HS-27A (cell line): ENCODE measurements at places on chromosomes 11 and 22.

DNA sequence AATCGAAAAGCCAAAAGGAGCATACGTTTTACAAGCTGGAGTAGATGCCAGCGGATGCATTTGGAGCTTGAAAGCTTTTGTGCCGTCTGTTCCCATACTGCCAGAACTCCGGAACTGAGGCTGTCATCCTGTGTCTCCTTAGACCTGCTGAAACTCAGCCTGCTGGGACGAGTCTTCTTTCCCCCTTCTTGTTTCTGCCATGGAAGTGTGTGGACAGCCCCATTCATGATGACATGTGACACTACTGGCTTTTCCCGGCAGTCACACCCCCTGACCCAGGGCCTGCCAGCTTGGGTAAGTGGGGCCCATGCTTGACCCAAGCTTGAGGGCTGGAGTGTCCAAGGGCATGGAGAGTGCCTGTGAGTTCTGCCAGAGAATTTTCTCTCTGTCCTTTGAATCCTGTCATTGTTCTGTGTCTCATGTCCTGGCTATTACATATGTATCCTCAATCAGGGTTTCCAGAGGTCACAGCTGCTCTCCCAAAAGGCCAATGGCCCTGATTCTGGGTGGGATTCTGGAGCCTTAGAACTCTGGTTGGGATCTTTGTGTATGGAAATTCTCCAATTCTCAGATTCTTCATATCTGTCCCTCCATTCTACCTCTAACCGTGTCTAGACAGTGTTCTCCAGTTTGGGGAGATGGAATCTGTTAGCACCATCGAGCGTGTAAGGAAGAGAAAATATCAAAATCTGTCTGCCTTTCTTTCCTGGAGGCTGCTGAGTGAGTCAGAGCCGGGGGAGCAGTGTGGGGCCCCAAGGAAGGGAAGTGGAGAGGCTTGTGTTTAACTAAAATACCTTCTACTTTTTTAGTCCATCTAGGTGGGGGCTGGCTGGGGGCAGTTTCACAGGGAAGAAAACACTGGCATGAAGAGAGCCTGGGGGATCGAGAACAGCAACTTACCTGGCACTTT is 73.2 kb downstream of the KIAA1671 start:
- no peak for DNase-seq

DNA sequence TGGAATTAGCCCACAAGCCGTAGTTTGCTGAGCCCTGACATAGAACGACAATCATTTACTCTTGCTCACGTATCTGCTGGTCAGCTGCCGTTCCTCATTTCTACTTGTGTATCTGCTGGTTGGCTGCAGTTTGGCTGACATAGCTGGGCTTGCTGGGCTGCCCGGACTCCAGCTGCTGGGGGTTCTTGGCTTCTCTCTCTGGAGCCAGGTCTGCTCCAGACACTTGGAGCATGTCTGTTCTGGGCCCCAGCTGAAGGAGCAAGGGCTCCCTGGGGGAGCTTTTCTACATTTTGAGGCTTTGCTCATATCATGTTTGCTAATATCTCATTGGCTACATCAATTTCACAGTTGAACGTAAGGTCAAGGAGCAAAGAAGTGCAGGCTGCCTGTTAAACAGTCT is 47.3 kb downstream of the PRDM11 start:
- no peak for DNase-seq

DNA sequence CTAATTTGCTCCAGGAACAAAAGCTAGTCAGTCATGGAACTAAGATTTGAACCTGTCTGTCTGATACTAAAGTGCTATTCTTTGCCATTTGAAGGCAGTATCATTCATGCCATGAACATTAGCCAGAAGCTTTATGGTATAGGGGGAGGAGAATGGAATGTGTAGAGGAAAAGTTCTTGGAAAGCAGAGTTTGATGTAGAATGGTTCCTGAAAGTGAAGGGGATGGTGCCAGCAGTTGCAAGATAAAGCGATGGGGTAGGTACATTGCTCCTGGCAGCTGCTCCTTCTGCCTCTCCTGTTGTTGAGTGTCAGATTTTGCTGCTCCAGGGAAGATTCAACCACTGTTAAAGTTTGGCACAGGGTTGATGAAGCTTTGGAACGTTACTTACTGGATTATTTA is 53.4 kb downstream of the ARHGAP42 start:
- DNase-seq: no peak

DNA sequence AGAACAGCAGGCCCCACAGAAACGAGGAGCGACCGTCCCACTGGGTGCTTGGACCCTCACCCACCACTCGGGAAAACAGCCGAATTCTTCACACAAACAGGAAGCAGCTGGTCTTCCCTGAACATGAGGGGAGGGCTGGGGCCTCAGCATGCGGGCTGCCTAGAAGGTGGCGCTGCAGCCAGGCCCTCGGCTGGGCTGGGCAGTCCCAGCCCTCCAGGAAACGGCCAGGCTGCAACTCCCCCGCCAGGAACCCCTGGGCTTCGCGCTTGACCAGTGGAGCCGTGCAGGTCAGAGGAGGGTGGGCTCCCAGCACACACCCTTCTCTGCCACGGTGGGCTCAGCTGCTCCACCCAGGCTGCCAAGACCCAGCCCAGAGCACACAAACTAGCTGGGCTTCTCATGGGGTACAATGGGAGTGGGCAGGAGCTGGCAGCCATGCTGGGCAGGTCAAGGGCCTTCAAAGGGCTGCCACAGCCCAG is 29.6 kb downstream of the IGF2 start:
- DNase-seq: no peak

GRCh38 chr11:61486779-61487178 is 21.8 kb upstream of the LRRC10B start:
- DNase-seq: no peak

- no peak for DNase-seq
Observed at GRCh38 chr11:9516113-9516512, 55.3 kb downstream of the ZNF143 start.

GRCh38 chr11:12090761-12091258 is 19.6 kb upstream of the MICAL2 start:
- no peak for DNase-seq

DNA sequence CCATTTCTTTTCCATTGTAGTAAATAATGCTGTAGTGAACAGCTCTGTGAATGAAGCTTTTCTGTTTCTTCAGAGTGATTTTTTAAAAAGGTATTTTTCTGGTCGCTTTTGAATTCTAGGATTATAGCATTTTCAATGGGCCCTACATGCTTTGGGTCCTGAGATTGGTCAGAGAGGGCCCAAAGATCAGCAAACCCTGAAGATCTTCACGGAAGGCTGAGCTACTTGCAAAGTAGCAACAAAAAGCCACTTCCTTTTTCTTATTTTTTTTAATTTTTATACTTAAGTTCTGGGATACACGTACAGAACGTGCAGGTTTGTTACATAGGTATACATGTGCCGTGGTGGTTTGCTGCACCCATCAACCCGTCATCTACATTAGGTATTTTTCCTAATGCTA is 200.5 kb downstream of the FAT3 start:
- DNase-seq: no peak

- no peak for DNase-seq
Observed at GRCh38 chr11:81345609-81346008, 1388.1 kb downstream of the FAM181B start.

- no peak for DNase-seq
Observed at GRCh38 chr11:128496692-128497060, 90.7 kb downstream of the ETS1 start.

- no peak for DNase-seq
Observed at GRCh38 chr11:86537541-86538222, 134.7 kb downstream of the ME3 start.

DNA sequence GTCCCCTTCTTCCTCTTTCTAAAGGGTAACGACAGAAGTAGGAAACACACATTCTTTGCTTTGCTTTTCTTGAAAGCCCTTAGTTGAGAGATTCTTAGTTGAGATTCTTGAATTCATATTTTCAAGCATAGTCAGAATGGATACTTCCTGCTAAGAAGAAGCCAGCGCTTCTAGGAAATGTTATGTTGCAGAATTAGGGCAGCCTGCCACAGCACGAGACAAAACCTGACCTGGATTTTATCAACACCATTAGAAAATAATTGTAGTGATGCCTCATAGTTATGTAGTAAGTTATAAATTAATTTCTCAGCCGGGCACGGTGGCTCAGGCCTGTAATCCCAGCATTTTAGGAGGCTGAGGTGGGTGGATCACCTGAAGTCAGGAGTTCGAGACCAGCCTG is 37.9 kb upstream of the NUP160 start:
- DNase-seq: no peak

- no peak for DNase-seq
Observed at GRCh38 chr11:35838071-35838470, 105.8 kb upstream of the LDLRAD3 start.

DNA sequence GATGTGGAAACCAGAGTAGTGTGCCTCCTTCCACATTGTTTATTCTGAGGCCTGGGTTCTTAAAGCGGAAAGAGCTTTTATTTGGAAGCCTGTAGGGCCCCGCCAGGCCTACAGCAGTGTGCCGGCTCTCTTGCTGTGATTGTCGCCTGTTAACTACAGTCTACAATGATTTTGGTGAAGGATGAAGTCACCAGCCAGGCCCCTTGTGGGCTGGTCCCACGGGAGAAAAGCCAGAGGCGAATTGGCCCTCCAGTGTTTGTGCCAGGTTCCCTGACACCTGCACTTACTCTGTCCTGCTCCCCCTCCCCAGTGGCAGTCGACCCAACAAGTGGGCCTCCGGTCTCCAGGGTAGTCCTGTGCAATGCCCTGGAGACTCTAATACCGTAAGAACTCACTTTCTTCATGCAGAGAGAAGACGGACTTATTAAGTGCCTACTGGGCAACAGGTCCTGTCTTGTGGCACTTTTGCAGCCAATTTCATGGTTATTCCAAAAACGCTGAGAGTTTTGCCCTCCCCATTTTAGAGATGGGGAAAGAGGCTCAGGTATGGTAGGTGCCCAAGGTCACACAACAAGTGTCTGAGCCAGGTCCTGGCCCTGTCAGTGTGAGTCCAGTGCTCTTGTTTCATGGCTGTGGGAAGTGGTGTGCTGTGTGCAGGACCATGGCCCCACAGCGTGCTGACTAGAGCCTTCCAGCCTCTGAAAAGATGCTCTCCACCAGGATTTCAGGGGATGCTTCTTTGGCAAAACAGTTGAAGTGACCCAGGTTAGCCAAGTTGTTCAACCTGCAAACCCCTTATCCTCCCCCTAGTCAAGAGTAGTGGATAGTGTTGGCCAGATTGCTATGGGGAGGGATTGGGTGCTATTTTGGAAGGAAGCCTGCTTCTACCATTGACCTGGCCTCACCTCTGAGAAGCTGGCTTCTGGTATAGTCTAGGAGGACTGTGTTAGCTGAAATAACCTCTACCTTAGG is 1.4 kb downstream of the MICAL2 start:
- DNase-seq: no peak

DNA sequence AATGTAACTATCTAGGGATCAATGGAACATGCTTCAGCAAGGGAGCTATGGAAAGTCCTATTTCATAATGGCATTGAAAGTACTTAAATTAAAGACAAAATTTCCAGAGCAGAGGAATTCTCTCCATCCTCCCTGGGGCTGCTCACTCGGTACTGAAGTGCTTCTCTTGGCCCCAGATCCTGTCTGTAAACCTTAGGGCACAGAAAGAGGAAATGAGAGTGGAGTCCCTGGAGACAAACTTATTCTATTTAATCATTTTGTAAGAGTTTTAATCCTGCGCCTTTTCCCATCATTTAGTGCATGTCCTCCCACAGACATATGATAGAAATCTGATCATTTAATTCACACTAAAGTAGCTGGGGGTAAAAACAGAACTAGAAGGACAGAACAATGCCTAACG is 20.9 kb upstream of the PAMR1 start:
- DNase-seq: no peak

GRCh38 chr11:27864091-27864491 is 163.8 kb upstream of the BDNF start:
- no peak for DNase-seq

GRCh38 chr11:102449651-102450570 is 2.7 kb downstream of the TMEM123 start:
- no peak for DNase-seq

GRCh38 chr11:84234011-84234410 is 947.8 kb upstream of the CCDC90B start:
- DNase-seq: no peak

DNA sequence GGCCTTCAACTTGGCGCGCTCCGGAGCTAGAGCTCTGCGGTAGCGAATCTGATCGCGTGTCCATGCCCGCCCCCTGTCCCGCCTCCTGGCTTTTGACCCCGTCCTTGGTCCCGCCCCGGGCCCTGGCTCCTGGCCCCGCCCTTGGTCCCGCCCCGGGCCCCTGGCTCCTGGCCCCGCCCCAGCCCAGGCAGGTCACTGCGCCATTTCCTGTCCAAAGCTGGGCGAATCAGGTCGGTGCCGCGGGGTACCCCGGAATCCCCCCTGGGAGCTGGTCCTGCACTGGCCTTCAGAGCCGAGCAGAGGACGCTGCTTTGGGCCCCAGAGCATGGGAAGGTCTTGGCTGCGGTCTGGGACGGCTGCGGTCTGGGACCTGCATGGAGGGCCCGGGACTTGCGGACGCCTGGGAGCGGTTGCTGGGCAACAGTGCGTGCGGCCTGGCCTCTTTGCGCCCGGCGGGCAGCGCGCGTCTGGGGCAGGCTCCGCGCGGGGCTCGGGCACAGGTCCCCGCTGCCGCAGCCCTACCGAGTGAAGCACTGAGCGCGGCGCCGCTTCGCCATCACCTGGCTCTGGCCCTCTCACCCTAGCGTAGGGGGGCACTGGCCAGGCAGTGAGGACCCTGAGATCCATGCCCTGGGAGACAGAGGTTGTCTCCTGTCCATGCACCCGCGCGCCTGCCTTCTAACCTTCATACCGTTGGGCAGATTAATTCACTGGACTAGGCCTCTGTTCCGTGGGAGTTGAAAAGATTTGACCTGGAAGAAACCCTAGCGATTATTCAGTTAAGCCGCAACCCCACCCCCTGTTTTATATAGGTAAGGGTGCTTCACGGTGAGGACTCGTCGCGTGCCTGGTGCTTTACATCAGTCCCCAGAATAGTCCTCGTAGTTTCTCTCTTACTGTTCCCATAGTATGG is at the start of gene TTC12:
Gene TTC12, plus strand, starts transcription at position 195 of the 913 bp plus-strand sequence. CDS start 1,675 bp downstream, outside the sequence.
- DNase-seq: peak; percentile 59

GRCh38 chr11:133175103-133175502 is 357.2 kb downstream of the OPCML start:
- no peak for DNase-seq

DNA sequence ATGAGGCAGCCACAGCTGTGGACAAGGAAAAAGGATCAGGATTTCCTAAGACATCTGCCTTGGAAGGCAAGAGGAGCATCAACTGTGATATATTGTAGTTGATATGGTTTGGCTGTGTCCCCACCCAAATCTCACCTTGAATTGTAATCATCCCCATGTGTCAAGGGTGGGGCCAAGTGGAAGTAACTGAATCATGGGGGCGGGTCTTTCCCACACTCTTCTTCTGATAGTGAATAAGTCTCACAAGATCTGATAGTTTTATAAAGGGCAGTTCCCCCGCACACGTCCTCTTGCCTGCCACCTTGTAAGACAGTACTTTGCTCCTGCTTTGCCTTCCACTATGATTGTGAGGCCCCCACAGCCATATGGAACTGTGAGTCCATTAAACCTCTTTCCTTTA is 10.2 kb downstream of the RIC8A start:
- no peak for DNase-seq
